Kidney (tissue), 22 donors: ENCODE measurements at places on chromosomes 7 and 10. TPM values are rescaled to one million over a fixed set of nuclear protein-coding genes. Genes with fewer than 3 reads are reported as not detected.

- DNase-seq = no peak
Observed at GRCh38 chr10:74575191-74575720, 251.1 kb upstream of the KAT6B start.

DNA sequence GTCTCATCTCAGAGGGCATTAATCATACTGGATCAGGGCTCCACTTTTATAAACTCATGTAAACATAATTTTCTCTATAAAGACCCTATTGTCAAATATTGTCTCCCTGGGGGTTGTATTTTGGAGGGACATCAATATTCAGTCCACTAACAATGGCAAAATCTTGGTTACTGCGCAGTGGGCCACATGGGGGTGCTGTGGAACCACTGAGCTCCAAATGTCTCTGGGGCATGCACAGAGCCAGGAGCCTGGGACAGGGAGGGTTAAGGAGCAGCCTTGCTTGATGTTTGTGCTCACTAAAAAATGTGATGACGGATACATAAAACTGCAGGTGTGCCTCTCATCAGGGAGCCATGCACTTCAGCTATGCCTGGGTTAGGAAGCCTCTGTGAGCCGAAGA, 62.1 kb upstream of the PRSS58 start:
- no peak for DNase-seq

- no peak for DNase-seq
Observed at GRCh38 chr7:134946260-134946659, 40.0 kb upstream of the AGBL3 start.

GNG11 gene
- total RNA-seq = 23.1 TPM

DNA sequence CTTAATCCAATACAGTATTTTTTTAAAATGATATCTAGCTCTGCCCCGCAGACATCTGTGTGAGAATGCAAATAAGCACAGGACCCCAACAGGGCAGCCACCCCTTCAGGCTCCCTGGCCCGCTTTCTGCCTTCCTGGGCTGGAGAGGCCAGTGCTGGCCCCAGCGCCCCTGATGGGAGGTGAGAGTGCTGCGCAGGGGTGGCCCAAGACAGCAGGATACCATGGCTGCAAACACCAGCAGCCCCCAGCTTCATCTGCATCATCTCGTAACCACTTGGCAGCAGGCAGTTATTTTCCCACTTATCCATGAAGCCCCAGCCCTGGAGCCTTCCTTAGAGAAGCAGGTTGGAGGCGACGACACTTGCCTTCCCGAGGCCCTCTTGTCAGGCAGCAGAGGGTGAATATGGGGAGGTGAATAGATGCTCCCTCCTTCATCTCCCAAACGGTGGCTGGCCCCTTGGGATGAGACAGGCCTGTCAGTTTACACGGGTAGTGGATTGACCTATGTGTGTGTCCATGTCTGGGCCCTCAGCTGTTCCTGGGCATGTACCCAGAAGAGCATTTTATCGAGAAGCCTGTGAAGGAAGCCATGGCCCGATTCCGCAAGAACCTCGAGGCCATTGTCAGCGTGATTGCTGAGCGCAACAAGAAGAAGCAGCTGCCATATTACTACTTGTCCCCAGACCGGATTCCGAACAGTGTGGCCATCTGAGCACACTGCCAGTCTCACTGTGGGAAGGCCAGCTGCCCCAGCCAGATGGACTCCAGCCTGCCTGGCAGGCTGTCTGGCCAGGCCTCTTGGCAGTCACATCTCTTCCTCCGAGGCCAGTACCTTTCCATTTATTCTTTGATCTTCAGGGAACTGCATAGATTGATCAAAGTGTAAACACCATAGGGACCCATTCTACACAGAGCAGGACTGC, 71.2 kb downstream of the ALOX5 start:
- DNase-seq = no peak
